ENCODE measurements at places on chromosomes 7 and 10.

GRCh38 chr10:103568505-103568904 lies 75.0 kb downstream of the NEURL1 start:
- DNase-seq, result no peak

- no peak for DNase-seq
Measured at GRCh38 chr7:122315507-122316466, 11.2 kb upstream of the FEZF1 start.

DNA sequence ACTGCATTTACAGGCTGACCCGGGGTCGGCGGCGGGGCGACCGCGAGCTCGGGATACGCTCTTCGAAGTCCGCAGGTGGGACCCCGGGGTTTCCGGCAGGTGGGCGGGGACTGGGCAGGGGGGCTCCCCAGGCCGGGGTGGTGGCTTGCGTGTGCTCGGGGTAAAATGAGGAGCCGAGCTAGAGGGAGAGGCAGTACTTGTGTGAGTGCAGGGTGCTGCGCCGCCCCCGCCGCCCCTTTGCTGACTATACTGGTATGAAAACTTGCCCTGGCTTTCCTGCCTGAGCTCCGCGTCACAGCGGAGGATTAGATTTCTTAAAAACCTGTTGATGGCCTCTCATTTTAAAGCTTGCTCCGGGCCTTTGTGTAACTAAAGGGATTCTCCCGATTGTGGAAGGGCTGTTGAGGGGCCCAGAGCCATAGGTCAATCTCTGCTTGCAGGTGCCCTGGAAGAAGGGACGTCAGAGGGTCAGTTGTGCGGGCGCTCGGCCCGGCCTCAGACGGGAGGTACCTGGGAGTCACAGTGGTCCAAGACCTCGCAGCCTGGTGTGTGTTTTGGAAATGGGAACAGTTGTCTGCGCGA lies 488 bp downstream of the ARMC10 start:
- peak; percentile 58 for DNase-seq

- DNase-seq, result no peak
Measured at GRCh38 chr7:153354071-153354470, 594.5 kb downstream of the ACTR3B start.

- no peak for DNase-seq
Measured at GRCh38 chr10:103599211-103599610, 105.7 kb downstream of the NEURL1 start.

GRCh38 chr7:136654406-136654805 lies 214.0 kb upstream of the CHRM2 start:
- DNase-seq, result no peak
